CD4-positive, alpha-beta memory T cell (primary cell): ENCODE measurements at places on chromosomes 12 and 14.
A peak's percentile ranks its signal among the peaks of the same experiment; 100 is the strongest.

- no peak for DNase-seq
Observed at GRCh38 chr14:56299306-56299984, 181.2 kb downstream of the PELI2 start.

DNA sequence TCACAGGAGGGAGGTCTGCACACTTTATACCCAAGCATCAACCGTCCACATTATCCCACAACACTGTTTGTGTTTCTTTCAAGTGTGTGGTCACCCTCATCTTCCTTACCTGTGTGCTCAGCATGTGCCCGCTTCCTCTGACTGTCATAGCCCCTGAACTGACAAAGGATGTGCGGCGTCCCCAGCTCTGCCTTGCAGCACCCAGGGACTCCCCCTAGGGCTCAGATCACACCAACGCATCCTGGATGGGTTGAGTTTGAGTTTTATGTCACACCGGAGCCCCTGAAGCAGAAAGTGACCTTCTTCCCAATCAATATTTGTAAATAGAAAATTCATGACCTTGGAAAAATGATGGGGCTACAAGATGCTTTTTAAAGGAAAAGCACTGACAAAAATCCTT is 770.7 kb upstream of the TMEM132C start:
- no peak for DNase-seq

DNA sequence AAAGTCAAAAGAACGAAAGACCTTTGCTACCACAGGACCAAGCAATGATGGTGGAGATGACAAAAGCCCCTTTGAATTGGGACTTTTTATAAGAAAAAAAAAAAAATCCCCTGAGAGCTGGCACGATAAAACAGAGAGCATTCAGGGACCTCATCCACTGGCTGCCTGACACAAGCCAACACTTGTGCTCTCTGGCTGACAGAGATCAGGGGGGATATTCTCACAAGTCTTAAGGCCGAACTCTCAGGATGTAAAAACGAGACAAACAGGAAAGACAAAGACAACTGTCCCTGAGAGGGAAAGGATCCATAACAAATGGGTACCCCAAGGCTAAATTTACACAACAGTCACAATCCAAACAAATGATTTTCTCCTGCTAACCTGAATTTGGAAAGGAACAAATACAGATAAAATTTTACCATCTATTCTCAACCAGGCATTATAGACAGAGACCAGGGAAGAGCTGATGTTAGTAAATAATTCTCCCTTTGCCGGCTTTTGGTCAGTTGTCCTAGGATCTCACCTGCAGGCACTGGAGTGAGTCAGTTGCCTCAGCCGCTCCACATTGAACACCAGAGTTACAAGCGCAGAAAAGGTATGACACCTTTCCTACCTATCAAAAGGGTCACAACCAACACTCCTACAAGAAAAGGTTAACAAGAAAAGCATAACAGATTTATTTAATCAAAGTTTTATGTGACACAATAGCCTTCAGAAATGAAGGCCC is 37.9 kb upstream of the GARIN6 start:
- DNase-seq: no peak

DNA sequence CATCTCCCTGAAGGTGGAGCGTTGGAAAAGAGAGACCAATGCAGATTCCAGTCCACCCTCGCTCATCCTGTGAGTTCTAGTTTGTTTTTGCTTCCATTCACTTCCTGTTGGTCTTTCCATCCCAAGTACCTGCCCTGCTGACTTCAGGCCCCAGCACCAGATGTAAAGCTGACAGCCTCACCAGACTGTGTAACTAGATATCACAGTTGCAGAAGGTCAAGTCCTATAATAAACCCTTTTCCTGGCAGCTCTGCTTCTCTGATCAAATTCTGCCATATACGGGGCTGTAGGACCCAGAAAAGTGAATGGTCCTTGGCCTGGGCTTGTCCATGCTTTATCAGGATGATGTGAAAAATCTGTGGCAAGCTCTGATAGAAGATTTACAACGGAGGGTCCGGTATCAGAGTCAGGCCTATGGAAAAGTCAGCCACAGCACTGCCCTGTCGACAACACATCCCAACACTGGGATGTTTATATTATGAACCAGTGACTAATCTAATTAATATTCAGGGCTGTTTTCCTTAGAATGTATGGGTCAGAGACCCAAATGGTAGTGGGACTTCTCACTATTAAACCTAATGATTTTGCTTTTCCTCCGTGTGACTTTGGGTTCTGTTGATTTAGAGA is 42.1 kb downstream of the CCDC175 start:
- DNase-seq: no peak

GRCh38 chr14:60178164-60178563 is 13.0 kb upstream of the DHRS7 start:
- DNase-seq: no peak

DNA sequence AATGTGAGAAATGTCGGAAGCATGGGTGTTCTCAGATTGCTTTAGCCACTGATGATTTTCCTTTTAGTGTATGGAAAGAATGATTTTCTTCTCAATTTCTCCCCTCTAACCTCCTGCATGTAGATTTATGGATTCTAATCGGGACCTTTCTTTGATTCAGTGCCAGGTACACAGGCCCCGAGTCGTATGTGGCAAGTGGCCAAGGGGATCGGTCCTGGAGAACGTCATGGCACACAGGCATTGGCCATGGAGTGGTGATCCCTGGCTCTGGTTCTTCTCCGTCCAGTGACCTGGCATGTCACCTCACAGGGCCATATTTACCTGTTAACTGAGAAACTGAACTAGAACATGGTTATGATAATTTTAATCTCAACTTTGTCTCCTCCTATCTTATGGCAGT is 58.1 kb downstream of the ETV6 start:
- no peak for DNase-seq

DNA sequence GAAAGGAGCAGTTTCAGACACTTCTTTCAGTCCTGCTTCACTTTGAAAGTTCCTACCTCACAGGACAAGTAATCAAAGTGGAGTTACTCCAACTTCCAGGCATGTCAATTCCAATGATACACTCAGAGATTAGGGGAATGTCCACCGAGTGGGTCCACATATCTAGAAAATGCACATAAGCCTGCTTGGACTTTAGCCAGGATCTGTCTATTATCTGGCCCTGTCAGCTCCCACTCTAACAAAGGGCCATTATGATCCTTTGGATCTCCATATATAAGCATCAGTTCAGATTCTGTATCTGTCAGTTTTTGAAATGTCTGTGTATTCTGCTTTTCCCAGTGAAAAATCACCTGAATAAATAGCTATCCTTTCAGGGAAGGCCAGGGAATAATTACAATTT is 112.9 kb upstream of the ATXN7L3B start:
- no peak for DNase-seq

- DNase-seq: no peak
Observed at GRCh38 chr12:49292729-49293055, 2.3 kb upstream of the PRPH start.

DNA sequence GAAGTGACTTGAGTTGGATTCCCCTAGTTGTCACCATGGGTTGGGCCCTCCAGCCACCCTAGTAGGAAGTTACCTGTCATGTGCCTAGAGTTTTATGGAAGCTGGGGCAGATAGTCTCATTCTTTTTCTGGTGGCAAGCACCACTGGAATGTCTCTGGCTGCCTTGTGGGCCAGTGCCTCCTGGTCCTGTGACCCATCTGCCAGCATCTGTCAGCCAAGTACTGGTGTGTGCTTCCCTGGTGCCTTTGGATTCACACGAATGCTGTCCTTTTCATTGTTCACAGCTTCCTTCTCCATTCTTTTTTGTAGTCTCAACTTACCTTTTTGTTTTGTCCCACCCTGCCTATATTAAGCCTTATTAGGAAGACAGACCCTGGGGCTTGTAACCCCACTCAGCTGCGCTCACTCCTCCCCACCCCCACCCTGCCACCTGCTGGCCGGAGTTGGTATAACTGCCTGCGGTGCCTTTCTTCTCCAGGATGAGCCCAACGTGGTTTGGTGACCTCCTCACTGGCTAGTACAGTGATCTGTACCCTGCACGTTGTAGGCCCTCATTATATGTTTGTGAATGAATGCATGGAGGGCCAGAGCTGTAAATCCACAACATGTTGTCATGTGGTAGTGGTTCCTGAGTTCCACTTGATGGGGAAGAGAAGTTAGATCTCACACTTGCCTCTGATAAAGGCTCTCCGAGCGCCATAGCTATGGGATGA is 125.7 kb downstream of the TSPAN9 start:
- DNase-seq: peak; percentile 29

DNA sequence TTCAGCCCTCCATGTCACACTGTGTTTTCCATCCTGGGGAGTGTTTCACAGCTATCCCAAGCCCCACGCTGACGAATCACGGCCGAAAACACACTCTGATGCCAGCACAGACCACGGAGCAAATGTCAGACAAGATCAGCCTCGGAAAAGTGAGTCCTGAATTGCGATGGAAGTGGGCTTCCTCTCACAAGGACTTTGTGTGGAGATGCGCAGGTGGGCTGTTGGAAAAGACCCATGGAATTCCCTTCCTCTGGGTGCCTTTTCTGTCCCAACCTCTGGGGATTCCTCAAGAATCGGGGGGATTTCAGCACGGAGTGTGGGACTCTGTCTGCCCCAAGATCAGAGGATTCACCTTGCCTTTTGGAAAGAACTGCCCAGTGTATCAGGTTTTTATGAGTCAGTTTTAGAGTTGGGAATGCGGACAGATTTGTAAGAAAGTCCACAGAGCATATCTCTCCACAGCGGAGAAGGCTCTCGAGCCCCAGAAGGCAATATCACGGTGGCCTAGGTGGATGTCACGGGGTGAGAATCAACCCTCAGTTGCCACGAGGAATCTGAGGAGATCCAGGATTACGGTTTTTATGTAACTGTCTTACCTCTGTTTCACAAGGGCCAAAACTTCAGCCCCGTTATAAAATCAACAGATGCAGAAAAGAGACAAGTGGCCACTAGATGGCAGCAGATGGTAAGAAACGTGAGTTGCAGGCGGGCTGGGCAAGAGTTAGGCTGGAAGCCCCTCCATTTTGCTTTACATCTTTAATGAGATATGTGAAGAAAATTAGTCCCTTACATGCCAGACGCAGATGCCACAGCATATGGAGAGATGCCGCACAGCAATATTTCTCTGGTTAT is 201.9 kb downstream of the DAD1 start:
- no peak for DNase-seq

- DNase-seq: no peak
Observed at GRCh38 chr12:91239481-91239880, 56.9 kb upstream of the DCN start.

GRCh38 chr14:95536671-95537070 is 1.8 kb downstream of the GLRX5 start:
- DNase-seq: no peak

DNA sequence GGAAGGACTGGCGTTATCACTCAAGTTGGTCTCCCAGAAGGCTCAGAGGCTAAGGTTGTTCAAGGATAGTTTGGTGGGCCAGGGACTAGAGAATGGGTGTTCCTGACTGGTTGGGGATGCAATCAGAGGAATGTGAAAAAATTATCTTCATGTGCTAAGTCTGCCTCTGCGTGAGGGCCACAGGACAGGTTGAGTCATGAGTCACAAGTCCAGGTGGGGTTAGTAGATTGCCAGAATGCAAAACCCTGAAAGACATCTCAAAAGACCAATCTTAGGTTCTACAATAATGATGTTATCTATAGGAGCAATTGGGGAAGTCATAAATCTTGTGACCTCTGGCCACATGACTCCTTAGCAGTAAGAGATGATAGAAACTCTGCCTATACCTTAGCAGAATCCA is 220.1 kb upstream of the EEA1 start:
- DNase-seq: no peak

GRCh38 chr14:96351986-96352385 is 11.2 kb downstream of the ATG2B start:
- DNase-seq: no peak

DNA sequence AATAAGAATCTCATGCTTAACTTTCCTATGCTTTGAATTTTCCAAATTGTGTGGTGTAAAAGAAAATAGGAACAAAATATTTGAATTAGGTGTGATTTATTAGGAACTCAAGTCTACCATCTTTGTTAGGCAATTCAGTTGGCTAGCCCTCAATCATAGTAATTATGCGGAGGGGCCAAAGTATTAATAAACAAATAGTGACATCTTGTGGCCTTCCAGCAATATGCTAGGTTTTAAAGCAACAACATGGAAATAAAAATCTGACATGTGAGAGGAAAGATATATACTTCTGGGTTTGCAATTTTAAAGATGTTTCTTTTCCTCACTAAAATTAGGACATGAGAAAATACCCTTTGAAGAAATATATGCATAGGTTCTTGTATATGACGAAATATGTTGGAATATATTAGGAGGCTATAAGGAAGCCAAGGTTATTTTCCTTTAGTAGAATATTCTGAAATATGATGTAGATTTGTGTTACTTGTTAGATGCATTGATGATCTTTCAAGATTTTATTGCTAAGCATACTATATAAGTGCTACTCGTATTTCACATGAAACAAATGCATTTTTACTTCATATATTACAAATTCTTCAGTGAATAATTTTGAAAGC is 200.4 kb downstream of the PTPRO start:
- no peak for DNase-seq

DNA sequence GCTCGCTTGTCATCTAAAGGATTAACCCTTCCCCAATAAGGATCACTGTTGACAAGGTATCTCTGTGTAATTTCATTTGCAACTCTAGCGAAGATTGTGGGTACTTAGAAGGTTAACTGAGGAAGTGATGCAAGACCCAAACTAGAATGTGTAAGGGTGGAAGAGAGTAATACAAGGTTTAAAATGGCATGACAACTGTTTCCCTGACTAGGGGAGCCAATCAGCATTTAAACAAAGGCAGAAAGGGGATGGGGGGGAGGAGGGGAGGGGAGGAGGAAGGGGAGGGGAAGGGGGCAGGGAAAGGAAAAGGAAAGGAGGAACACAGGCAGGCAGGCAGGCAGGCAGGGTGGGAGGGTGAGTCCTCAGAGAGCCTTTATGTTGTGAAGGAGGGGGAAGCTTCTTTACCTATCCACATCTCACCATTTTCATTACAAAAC is 31.1 kb downstream of the NRDE2 start:
- DNase-seq: no peak

- DNase-seq: no peak
Observed at GRCh38 chr12:92444763-92445162, 258.0 kb upstream of the PLEKHG7 start.

DNA sequence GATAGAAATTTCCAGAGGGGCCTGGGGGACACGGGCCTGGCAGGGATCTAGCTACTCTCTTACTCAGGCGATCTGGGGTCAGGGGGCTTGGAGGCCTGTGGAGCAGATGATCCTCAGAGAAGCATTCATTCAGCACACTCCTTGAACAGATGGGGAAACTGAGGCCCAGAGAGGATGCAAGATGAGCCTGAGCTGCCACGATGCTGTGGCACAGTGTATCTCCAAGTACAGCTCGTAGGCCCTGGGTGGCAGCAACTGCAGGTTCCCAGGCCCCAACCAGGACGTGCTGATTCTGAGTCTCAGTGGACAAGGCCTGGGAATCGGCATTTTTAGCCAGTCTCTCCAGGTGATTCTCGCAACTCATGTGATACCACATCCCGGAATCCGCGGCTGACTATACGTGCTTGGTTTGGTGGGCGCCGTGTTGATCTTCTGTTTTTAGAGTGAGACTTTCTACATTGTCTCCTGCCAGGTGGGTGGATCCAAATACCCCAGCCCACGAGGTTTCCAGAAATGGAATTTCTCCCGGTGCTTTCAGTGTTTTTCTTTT is 22.5 kb downstream of the ADGRD1 start:
- DNase-seq: no peak

GRCh38 chr14:67764496-67764895 is 51.9 kb downstream of the ZFYVE26 start:
- DNase-seq: no peak

- DNase-seq: no peak
Observed at GRCh38 chr14:70170976-70171375, 17.8 kb downstream of the SLC8A3 start.
